ENCODE measurements at places on chromosomes 7 and 10.

GRCh38 chr10:69803809-69804208 is 2.1 kb downstream of the COL13A1 start:
- DNase-seq, result no peak

GRCh38 chr7:2299870-2300512 is 14.2 kb downstream of the SNX8 start:
- DNase-seq, result no peak

GRCh38 chr7:117004899-117005298 is 51.6 kb downstream of the ST7 start:
- DNase-seq, result no peak

DNA sequence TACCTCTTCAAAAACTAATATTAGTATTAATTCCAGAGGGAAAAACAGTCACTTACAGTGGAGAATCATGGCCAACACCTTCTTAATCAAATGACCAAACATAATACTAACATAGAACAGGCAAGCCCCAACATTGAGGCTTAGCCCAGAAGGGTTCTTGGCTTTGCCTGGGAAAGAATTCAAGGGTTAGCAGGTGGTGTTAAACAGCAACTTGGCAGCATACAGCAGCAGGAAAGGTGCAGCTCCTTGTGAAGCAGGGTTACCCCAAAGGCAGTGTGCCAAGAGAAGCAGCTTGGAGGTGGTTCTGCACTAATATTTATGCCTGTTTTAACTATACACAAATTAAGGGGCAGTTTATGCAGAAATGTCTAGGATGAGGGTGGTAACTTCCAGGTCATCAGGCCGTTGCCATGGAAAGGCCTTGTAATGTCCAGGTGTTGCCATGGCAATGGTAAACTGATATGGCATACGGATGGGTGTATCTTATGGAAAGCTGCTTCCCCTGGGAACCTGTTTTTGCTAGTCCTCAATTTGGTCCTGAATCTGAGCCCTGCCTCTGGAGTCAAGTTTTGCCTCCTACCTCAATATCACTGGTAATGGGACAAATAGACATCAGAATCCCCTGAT is 27.2 kb upstream of the BEND7 start:
- no peak for DNase-seq

GRCh38 chr7:11082552-11083213 is 109.0 kb downstream of the PHF14 start:
- no peak for DNase-seq

DNA sequence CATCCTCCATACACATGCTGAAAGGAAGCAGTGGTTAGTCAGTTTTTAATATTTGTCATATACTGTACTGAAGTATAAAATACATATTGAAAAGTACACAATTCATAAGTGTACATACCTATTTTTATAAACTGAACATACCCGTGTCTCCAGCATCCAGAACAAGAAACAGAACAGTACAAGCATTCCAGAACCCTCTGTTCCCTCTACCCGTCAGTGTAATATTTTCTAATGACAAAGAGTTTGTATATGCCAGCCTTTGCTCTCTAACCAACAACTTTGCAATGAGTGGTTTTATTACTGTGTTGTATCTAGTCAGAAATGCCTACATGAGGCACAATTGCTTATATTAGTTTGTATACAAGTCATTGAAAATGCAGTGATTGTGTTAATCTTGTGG is 18.7 kb upstream of the RAB18 start:
- DNase-seq, result no peak

DNA sequence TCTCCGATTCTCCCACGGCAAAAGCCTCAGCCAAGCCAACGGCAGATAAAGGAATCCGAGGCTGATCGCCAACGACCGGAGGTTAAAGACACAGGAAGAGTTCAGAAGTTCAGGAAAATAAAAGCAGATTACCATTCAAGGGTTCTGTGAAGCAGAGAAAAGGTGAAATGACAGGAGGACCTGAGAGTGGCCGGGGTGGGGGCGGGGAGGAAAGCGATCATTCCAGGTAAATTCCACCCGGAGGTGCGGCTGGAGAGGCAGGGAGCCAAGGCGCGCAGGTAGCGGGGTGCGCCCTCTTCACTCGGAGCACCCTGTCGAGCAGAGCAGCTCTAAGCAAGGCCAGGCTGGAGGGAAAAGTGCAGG is 35.3 kb upstream of the SEPHS1 start:
- DNase-seq, result no peak

DNA sequence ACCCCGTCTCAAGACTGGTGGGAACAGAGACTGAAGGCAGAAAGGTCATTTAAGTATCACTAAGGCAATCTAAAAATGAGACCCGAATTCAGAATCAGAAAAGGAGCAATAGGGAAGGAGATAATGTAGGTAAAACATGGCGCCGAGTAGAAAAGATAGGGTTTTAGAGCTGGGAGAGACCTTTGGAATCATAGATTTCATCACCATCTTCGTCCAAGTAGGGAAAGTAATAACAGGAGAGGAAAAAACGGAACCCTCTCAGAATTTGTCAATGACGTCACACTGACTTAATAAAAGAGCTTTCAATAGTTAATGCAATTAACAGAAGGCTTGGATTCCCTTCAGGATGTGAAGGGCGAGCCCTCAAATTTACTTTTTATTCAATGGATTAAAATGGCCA is 1.0 kb upstream of the UBN2 start:
- no peak for DNase-seq

DNA sequence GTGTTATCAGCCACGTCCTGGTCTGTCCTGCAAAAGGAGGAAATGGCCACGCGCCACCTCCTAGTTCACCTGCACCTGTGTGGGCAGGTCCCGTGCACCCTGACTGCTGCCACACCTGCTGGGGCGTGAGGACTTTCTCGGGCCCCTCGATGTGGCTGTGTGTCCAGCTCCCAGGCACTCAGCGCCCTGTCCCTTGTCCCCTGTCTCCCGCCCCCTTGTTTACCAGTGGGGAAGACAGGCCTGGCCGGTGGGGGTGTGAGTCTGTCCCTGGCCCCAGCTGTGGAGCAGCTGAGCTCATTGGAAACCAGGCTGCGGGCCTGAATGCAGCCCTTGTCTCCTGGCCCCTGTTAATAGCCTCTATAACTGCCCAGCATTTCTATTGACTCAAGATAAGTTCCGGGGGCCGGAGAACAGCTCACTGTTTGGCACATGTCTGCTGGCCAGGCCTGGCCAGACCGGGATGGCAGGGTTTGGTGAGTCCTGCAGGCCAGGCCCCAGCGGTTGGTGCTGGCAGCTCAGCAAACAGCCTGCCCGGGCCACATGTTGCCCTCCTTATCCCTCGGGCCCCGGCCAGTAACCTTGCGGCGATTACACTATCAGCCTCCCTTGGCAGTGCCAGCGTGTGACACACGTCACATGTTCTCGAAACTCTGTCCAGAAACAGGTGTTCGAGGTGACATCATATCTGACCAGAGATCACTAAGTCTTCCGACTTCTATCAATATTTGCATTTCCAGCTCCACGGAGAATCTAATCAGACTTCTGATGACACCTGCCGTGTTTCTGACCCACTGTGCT is 52.1 kb downstream of the FOXL3 start:
- DNase-seq, result peak; percentile 80

All from anterior cingulate cortex (tissue), 58 donors.